ENCODE measurements at places on chromosomes 13 and 19.

GRCh38 chr19:50371914-50372475, 4.3 kb upstream of the NR1H2 start:
- peak; percentile 51 for DNase-seq

GRCh38 chr13:95462801-95463200, 89.7 kb upstream of the CLDN10 start:
- no peak for DNase-seq

DNA sequence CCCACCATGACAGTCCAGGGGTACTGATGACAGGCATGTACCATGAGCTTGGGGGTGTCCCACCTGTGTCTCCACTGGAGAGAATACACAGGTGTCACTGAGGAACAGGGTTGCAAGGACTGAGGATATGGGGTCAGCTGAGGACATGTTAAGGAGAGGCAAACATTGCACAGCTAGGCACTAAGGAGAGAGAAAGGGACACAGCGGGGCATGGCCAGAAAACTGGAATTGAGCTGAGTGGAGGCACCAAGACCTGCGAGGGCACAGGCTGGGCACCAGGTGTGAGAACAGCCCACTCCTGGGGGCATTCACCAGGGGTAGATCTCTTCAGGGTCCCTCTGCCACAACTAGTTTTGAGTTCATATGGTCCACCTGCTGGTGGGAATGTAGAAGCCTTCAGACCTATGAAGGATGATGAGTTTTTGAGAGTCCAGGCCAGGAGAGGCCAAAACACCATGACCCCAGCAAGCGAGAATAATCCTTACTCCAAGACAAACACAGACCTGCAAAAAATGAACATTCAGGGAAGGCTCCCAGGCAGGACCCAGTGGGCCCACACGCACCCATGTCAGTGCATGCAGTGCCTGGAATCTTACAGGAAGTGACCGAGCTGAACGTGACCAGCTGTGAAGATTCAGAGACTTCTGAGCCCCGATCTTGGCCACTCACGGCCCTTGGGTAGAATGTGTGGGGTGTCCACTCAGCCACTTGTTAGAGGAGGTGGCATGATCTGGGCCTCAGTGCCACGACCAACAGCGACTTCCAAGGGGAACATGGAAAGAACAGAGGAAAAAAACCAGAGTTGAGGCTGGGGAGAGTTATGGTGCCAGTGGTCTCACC, 1.4 kb upstream of the ZNF584 start:
- DNase-seq: no peak

GRCh38 chr19:5125797-5126497, 157.0 kb downstream of the KDM4B start:
- no peak for DNase-seq

DNA sequence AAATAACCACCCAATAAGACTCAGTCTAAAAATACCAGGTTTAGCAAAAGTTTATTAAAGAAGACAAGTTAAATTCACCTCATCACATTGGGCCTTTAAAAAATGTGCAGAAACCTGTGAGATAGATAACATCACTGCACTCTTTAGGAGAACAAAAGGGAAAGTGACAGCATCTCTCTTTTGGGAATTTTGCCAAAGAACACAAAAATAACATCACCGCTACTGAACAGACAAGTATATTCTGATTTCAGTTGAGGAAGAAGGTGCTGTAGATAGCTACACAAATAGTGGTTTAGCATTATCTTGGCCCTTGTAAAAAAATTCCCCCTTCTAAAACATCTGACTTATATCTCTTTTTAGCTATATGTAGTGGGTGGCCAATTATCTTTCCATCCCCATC, 244.7 kb downstream of the VWA8 start:
- DNase-seq: no peak

DNA sequence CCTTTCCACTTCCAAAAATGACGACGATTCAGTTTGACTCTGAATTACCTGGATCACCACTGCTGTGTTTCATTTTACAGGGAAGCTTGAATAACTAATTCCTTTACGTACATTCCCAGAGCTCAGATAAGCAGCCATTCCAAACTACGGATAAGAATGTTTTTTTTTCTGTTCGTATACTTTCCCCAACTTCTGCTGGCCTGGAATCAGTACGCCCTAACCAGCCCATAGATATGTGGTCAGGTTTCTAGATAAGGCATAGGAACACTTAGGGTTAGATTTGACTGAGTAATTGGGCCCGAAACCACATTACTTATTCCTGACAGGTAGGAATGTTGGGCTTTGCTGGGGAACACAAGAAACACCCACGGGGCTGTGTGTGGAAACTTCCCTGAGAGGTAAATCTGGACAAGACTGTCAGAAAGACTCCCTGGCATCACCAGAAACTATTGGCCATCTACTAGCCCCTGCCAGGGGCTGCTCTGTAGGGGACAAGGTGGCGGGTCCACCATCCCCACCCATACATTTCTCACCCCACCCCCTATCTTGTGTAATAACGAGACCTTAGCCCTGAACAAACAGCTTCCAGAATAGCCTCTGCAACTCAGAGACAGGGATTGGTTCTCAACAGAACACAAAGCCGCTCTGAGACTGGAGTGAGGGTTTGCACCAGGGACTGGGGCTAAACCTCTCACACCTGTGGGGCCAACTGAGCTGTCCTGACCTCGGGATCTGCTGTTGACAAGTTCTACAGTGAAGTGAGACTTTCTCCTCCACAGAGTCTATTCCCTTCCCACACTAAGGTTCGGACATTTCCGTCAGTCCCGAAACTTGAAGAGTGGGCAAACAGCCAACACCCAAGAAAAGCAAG, 15.6 kb downstream of the RHPN2 start:
- no peak for DNase-seq

- DNase-seq: no peak
Observed at GRCh38 chr13:35987572-35988513, 143.3 kb downstream of the DCLK1 start.

DNA sequence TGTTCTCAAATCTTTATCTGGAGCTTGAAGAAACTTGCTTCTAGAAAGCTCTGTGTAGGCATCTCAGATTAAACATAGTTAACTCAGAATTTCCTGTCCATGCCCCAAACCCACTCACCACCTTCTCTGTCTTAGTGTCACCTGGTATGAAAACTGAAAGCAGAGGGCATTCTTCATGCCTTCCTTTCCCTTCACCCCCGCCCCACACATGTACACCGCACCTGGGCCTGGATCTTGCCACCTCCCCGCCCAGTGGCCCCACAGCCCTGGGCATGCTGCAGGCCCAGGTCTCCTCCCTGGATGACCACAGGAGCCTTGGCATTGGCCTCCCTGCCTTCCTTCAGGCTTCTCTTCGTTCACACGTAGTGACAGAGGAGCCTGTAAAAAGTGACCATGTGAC, 15.8 kb downstream of the CFAP97D2 start:
- no peak for DNase-seq

DNA sequence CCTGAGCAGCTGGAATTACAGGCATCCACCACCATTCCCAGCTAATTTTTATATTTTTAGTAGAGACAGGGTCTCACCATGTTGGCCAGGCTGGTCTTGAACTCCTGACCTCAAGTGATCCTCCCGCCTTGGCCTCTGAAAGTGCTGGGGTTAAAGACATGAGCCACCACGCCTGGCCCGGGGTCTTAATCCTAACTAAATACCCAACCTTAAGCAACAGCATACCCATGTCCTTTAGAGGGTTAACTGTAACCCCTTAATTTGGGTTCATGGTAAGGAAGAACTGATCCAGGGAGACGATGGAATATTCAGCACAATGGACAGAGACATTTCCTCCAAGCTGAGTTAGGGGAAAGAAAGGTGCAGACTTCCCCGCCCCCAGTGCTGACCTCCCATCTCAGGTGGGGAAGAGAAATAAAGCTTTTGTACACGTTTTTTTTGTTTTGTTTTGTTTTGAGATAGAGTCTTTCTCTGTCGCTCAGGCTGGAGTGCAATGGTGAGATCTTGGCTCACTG, 8.7 kb upstream of the GALP start:
- no peak for DNase-seq

GRCh38 chr13:101626925-101627555, 174.6 kb downstream of the ITGBL1 start:
- no peak for DNase-seq

GRCh38 chr19:31575846-31576335, 226.7 kb upstream of the TSHZ3 start:
- DNase-seq: no peak

DNA sequence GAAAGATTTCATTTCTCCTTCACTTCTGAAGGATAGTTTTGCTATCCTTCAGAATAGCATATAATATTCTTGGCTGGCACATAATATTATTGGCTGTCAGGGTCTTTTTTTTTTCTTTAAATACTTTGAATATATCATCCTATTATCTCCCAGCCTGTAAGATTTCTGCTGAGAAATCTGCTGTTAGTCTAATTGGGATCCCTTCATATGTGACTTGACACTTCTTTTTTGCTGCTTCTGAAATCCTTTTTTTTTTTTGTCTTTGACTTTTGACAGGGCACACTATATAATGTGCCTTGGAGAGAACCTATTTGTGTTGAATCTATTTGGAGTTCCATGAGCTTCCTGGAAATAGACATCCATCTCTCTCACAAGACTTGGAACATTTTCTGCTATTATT, 136.9 kb upstream of the UBL3 start:
- DNase-seq: no peak

DNA sequence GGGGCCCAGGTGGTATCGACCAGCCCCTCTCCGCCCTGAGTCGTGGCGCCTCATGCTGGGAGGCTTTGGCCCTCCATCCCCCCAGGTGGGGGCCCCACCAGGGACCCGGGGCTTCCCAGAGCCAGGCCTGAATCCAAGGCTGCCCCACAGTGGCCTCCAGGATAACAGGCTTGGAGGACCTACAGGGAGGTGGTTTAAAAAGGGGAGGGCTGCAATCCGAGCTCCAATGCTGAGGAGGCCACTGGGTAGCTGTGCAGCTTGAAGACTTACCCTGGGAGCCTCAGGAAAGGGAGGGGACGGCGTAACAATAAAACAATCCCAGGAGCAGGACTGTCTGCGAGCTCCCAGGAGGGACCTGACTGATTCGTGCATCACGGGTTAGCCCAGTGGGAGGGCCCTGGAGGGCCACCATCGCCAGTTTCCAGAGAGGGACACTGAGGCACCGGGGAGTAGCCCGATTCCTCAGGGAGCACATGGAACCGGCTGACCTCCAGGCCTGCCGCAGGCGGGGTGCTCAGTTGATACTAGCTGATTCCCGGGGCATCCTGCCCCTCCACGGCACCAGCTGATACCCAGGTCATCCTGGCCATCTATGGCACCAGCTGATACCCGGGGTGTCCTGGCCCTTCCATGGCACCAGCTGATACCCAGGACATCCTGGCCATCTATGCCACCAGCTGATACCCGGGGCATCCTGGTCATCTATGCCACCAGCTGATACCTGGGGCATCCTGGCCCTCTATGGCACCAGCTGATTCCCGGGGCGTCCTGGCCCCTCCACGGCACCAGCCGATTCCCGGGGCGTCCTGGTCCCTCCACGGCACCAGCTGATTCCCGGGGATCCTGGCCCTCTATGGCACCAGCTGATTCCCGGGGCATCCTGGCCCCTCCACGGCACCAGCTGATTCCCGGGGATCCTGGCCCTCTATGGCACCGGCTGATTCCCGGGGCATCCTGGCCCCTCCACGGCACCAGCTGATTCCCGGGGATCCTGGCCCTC, 3.7 kb upstream of the C2CD4C start:
- DNase-seq: no peak

- no peak for DNase-seq
Observed at GRCh38 chr13:44759384-44760360, 183.5 kb upstream of the TSC22D1 start.

DNA sequence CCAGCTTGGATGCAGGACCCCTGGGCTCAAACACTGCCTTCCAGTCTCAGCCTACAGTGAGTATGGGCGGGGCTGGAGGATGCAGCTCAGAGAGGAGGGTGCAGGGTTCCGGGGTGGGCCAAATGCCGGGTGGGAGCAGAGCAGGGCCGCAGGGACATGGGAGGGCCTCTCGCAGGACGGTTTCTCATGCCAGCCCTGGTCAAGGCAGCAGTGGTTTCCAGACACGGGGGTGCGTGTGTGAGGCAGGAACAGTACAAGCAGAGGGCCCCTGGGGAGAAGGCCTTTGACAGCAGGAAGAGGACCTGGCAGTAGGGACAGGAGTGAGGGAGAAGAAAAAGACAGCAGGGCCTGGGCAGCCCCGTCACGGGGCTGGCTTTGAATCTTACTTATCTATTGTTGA, 34.1 kb downstream of the CRTC1 start:
- no peak for DNase-seq

DNA sequence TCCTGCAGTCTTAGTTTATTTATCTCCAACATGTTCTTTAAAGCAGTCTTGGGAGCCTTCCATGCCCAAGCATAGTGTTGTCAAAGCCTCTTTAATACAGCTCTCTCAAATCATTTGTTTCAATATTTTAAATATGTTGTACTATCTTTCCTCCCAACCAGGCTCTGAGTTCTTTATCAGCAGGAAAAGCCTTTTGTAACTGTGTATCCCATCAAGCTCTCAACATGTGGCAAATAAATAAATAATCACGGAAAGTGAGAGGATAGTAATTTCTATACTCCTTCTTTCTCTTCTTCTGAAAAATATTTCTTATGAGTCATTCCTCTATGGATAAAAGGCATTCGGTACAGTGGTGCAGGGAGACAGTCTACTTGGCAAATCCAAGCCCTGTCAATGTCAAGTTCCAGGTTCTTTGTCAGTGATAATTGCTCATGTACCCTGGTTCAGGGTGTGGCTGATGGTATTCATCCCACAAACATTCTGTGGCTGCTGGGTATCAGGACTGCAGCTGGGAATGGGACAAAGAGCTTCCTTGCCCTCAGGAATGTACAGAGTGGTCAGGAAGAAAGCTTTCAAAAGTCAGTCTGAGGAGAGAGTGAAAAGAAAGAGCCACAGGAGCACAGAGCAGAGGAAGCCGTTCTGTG, 384.3 kb downstream of the EFNB2 start:
- no peak for DNase-seq

- no peak for DNase-seq
Observed at GRCh38 chr13:66860878-66861417, 369.2 kb downstream of the PCDH9 start.

DNA sequence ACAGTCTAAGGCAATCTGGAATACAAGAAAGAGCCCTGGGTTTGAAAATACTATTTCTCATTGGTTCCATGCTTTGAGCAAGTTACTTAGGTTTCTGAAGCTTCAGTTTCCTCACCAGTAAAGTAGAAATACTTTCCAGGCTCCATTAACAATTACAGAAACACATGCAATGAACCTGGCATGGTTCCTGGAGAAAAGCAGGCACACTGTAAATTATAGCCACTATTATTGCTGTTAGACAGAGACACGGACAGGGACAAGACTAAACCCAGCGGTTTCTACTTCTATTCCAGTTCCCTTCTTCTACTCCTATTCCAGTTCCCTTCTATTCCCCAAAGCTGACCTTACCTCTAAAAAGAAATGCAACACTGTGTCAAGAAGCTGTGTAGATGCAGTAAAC, 41.2 kb downstream of the MIPEP start:
- no peak for DNase-seq

GRCh38 chr13:112495465-112495864, 92.5 kb downstream of the TUBGCP3 start:
- no peak for DNase-seq

Data from CD14-positive monocyte (primary cell).